ENCODE measurements at places on chromosomes 16 and 17.
A peak's percentile ranks its signal among the peaks of the same experiment; 100 is the strongest.

DNA sequence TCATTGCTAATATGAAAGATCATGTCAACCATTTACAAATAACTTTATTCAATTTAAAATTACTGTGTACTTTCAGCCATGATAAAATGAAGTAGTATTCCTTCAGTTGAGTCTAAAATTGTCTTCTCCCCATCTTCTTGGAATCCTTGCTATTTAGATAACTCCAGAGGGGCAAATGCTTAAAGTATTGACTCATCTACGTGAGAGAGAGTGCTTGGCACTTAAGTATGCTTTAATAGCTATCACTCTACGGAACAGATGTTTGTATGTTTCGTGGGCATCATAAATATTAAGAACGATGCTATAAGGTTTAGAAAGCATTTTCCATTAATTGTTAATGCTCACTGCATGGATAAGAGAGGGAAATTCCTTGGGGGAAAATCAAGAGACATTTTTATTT, 69.3 kb upstream of the MED13 start:
- no peak for DNase-seq

GRCh38 chr16:87713451-87714229, 52.1 kb downstream of the KLHDC4 start:
- no peak for DNase-seq

DNA sequence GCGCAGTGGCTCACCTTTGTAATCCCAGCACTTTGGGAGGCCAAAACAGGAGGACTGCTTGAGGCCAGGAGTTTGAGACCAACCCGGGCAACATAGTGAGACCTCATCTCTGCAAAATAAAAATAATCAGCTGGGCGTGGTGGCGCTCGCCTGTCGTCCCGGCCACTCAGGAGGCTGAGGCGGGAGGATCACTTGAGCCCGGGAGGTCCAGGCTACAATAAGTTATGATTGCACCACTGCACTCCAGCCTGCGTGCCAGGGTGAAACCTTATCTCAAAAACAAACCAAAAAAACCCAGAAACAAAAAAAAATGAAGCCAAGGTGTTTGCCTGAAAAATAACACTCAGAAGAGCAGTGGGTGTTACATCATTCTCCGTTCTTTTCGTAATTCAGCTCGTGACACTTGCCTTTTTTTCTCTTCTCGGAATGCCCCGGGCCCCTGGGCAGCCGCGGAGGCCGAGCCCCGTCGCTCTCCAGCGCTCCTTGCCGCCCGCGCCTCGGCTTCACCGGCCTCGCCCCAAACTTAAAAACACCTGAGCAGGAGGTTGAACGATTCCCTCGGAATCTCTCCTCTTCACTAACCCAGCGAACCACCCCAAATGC, 17.0 kb downstream of the PRCD start:
- DNase-seq, result no peak

DNA sequence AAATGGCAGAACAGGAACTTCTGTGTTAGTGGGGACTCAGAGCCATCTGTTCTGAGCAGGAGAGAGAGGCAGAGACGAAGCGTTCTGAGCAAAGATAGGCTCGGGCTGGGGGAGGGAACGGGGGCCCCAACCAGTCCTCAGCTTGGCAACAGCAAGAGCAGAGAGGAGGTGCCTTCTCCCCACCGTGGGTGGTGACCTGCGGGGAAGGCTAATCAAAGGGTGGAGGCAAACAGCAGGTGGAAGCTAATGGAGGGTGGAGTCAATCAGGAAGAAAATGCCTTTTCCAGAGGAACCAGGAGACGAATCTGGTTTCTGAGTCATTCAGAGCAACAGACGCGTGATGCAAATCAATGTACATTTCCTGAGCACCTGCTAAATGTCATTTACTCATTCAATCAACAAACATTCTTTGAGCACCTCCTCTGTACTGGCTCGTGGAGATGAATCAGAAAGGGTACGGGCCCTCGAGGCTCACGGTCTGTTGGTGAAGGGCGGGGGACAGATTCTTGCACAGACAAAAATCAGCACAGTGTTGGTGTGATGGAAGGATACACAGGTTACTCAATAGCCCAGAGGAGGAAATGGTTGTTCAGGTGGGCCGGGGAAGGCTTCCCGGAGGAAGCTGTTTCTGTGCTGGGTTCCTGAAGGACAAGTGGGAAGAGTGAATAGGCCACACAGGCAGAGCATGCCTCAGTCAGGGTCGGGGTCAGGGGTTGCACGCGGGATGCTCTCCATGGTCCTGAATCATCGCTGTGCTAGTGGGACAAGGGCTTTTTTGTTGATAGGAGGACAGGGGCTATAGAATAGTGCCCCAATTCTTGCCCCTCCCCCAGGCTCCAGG, 5.7 kb upstream of the SPNS2 start:
- no peak for DNase-seq

DNA sequence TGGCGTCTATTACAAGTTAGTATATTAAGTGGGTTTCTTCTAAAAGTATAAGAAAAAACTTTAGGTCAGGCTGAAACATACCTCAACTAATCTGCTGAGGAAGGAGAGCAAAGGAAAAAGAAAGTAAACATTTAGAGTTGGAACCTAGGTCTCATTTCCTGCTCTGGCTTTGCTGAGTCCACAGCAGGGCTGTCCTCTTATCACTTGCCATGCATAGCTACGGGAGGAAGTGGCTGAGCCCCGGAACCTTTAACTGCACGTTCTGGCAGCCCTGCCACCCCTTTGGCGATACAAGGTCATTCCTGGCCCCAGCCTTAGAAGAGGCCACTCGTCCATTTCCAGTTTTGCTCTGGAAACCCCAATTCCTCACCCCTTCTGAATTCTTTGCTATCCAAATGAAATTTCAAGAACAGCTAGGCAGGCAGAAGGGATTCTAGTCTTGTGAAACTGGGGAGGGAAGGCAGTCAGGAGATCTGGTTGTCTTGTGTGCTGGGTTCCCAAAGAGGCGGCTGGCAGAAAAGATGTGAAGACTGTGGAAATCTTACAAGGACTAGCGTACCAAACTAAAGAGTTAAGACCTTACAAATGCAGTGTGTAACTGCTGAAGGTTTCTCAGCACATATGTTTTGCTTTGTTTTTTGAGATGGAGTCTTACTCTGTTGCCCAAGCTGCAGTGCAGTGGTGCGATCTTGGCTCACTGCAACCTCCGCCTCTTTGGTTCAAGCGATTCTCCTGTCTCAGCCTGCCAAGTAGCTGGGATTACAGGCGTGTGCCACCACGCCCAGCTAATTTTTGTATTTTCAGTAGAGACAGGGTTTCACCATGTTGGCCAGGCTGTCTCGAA, 19.1 kb downstream of the WIPI1 start:
- DNase-seq, result no peak

DNA sequence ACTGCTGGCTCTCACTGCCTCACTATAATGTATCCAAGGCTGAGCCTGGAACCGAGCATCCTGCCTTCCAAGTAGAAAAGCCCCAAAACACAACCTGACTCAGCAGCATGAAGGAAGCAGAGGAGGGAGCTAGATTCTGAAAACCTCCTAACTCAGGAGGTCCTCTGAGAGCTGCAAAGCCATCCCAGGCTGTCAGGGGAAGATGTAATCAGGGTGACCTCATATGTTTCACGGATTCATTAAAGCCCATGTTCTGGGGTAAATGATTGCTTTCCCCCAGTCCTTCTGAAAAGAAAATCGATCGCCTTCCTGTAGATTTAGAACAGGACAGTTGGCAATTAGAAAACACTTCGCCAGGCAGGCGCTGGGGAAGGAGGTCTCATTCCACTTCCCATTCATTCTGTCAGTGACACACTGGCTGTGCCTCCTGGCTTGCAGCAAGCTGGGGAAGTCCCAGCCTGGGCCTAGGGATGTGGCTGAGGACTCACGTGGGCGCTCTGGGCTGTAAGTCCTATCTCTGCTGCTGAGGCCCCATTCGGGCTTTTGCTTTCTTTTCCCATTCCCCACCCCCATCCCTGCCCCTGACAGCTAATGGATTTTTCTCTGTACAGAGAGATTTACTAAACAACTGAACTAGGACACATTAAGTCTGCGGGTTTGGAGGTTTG, 75.7 kb upstream of the TMEM132E start:
- no peak for DNase-seq

GRCh38 chr17:14068542-14069250, 608 bp upstream of the COX10 start:
- DNase-seq, result no peak

- no peak for DNase-seq
These were observed 24.1 kb downstream of the MYBBP1A start for GRCh38 chr17:4530799-4531730.

GRCh38 chr16:3580251-3580651, 3.0 kb upstream of the NLRC3 start:
- no peak for DNase-seq

GRCh38 chr16:30700491-30700890, 1.5 kb downstream of the SRCAP start:
- no peak for DNase-seq

- no peak for DNase-seq
These were observed 1121.9 kb downstream of the CDH8 start for GRCh38 chr16:60914334-60914733.

- no peak for DNase-seq
These were observed 19.4 kb upstream of the SLC38A10 start for GRCh38 chr17:81314398-81315081.

GRCh38 chr16:47469227-47469626, 8.1 kb downstream of the PHKB start:
- DNase-seq, result no peak

GRCh38 chr16:5228369-5228768, 130.8 kb upstream of the EEF2KMT start:
- DNase-seq, result no peak

DNA sequence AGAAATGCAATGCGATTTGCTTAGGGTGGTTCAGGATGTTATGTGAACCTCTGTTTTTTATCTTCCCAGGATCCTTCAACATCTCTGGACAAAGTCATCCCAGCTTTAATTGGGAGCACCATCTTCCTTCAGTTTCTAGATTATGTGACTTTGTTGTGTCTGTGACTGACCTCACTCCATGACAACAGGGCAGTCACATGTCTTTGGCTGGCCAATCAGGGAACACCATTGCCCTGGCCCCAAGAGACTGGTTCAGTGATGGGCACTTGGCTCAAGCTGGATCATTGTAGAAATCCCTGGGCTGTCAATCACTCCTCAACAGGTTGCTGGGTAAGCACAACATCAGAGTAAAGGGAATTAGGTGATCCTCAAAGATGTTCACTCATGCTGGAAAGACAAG, 499.7 kb downstream of the XYLT1 start:
- no peak for DNase-seq

DNA sequence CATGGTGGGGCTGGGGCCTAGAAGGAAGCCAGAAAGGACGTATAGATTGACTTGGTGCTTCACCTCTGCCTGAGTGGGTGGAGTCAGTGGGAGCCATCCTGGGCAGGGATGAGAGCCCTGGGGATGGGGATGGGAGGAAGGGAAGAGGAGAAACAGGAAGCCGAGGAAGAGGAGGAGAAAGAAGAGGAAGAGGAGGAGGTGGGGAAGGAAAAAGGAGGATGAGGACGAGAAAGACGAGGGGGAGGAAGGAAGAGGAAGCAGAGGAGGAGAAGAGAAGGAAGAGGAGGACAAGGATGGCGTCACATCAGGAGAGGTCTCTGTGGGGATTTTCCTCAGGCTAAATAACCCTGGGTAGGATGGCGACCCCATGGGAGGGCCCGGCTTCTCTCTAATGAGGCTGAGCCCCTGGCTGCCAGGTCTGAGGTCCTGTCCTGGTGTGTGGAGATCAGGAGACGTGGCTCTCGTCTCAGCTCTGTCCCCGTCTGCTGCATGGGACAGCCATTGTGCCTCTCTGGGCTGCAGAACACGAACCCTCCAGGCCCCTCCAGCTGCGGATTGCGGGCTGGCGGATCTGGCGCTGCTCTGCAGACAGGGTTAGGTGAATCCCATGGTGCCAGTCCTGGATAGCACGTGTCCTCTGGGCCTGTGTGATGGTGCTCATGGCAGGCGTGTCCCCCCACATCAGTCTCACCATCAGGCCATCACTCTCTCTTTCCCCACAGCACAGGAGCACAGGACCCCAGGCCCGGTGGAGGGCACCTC, 35.5 kb upstream of the MTSS2 start:
- DNase-seq, result no peak

- DNase-seq, result no peak
These were observed 333.6 kb upstream of the TBX2 start for GRCh38 chr17:61066062-61066461.

DNA sequence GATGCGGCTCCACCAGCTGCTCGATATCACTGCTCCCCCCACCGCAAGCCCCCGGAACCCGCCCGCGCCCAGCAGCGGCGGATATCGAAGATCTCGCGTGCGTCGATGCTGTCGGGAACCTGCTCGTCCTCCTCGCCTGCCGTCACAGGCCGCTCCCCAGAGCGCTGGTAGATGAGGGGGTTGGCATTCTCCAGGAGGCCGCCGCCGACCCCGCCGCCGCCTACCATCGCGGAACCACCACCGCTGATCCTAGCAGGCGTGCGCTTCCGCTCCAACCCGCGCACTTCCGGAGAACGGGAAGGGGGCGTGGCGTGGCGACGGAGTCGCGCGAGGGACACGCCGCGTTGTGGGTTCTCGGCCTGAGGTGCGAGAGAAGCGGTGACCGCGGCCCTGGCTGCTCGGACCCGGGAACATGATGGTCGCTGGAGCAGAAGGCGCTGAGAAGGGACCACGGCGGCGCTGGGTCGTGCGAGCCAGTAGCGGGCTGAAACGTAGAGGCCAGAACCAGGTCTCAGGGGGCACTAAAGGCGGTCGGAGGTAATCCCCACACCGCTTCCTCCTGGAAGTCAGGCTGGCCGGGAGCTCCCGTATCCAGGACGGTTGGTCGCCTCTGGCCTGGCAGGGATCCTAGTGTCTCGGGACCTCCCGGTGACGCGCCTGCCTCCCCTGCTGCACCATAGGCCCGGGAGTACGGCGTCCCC, at the start of gene CIAO2B:
TSS of gene CIAO2B (minus strand) at position 265 of the 701 bp plus-strand sequence. CDS start at position 227, 38 bp downstream.
- DNase-seq, result peak; percentile 93

GRCh38 chr17:50426814-50427787, 1.1 kb downstream of the ACSF2 start:
- no peak for DNase-seq

- no peak for DNase-seq
These were observed 73.6 kb downstream of the KCNJ2 start for GRCh38 chr17:70242781-70243437.

- DNase-seq, result no peak
These were observed 21.5 kb upstream of the PECAM1 start for GRCh38 chr17:64411999-64412771.

- DNase-seq, result peak; percentile 43
These were observed 6.3 kb downstream of the TBX2 start for GRCh38 chr17:61405686-61406536.

- no peak for DNase-seq
These were observed 7.4 kb upstream of the LGALS9 start for GRCh38 chr17:27623614-27624013.

DNA sequence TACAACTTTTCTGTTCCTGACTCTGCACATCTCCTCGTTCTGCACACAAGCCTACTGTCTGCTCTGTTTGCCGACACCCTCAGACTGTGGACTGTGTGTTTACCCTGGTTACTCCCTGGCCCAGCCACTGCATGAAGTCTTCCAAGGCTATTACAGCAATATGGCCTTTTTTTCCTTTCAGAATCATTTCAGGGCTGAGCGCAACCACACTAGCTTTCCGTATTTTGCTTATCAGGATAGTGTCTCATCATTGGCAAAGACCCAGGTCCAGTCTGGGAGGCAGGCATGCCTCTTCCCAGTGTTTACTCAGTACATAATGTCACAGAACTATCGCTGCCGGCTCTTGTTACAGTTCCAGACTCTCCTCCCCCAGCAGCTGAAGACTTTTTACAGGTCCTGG, 10.1 kb downstream of the DNAH9 start:
- DNase-seq, result no peak

- DNase-seq, result no peak
These were observed 36.7 kb upstream of the HELZ start for GRCh38 chr17:67281743-67282142.
